ENCODE measurements at places on chromosomes 12 and 14. TPM values are rescaled to one million over a fixed set of nuclear protein-coding genes. Genes with fewer than 3 reads are reported as not detected.

SMIM41 gene
- total RNA-seq = not detected

DNA sequence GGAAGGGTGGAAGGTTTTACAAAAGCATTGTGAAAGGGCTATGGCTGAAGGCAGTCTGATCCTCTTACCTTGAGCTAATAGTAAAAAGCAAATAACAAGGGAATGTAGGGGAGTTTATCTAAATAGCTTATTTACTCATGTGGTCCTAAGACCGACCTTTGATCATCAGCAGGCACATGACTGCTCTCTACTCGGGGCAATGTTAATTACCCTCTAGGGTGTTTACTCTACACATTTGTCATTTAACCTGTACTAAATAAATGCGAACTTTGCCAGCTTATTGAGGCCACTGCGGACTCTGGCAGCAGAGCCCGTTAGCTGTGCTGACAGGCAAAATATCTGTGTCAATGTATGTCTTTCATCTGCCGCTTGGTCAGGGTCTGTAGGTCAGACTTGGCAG is 768.3 kb upstream of the ATXN7L3B start:
- no peaks in the 10 kb centered on the region for H3K36me3 ChIP-seq
- H3K27ac ChIP-seq = no peak overlapping the region
- no peaks in the 10 kb centered on the region for H3K27me3 ChIP-seq
- no peak for DNase-seq

DNA sequence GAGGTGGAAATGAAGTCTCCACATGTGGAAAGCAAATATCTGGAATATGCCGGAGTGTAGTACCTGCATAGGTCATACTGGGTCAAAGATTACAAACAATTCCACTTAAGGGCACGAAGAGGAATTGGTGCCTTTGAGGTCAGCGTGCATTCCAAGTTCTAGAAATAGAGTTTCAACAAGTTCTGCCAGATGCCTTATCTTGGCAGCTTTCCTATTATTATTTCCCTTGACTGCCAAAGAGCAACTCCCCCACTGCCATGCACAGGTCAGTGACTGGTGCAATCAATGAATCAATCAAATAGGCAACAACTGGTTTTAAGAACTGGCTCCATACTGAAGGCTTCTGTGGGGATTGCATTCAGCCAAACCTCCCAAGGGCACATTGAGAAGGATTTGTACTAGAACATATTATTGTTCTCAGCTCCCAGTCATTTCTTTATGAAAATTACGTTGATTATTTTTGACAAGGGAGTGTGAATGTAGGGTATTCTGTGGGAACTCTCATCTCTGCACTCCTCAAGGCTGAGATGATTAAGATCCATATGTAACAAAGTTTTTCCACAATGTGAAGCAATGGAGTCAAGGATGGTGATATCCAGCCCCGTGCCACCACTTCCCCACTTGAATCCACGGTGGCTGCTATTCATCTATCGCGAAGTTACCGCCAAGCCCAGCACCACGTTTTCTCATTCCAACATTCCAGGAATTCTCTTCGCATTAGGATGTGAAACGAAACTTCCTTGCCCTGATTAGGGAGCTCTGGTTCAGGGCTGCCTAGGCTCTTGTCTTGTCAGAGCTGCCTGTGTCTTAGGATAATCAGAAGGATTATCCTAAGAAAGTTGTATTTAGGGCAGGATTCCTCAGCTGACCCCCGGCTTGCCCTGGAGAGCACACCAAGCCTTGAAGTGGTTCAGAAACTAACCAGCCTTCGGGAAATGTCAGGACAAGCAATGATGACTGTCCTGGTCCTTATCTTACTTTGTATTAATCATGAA is 115.1 kb upstream of the PCED1B start:
- DNase-seq = no peak
- H3K27me3 ChIP-seq = no peaks in the 10 kb centered on the region
- H3K4me1 ChIP-seq = peaks cover 5% of the 10 kb centered on the region
- H3K4me3 ChIP-seq = no peak overlapping the region
- H3K36me3 ChIP-seq = no peaks in the 10 kb centered on the region
- H3K27ac ChIP-seq = no peak overlapping the region

DNA sequence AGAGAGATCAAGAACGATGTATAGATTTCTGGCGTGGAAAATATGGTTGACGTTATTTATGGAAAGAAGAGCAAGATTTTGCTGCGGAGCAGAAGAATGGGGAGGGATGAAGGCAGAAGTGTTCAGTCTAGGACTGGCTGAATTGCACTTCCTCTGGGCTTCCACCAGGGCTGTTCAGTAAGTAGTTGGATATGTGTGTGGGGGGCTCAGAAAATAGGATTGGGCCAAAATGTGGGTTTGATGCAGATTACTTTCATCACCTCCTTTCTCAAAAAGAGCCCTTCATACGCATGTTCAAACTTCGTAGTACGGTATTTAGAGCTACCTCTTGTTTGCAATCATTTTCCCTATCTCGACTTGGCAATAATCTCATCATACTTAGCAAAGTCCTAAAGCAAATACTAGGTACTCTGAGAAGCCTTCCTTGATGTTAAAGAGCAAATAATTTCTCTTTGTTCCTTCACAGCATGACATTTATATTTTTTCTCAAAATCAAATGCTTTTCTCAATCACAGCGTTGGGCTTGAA is 349.4 kb downstream of the NELL2 start:
- H3K27ac ChIP-seq = no peak overlapping the region
- H3K4me3 ChIP-seq = no peak overlapping the region
- no peaks in the 10 kb centered on the region for H3K4me1 ChIP-seq
- H3K36me3 ChIP-seq = no peaks in the 10 kb centered on the region

GRCh38 chr12:58888131-58888783 is 32.0 kb downstream of the LRIG3 start:
- H3K4me1 ChIP-seq = no peaks in the 10 kb centered on the region
- no peak for DNase-seq
- H3K4me3 ChIP-seq = no peak overlapping the region
